ENCODE measurements at places on chromosomes 7 and 10.
A peak's percentile ranks its signal among the peaks of the same experiment; 100 is the strongest.

GRCh38 chr7:26153241-26153822, 1.3 kb downstream of the NFE2L3 start:
- DNase-seq: no peak

- no peak for DNase-seq
These were observed 10.1 kb downstream of the ELFN1 start for GRCh38 chr7:1679966-1680730.

GRCh38 chr10:112187527-112187926, 4.0 kb upstream of the GPAM start:
- no peak for DNase-seq

DNA sequence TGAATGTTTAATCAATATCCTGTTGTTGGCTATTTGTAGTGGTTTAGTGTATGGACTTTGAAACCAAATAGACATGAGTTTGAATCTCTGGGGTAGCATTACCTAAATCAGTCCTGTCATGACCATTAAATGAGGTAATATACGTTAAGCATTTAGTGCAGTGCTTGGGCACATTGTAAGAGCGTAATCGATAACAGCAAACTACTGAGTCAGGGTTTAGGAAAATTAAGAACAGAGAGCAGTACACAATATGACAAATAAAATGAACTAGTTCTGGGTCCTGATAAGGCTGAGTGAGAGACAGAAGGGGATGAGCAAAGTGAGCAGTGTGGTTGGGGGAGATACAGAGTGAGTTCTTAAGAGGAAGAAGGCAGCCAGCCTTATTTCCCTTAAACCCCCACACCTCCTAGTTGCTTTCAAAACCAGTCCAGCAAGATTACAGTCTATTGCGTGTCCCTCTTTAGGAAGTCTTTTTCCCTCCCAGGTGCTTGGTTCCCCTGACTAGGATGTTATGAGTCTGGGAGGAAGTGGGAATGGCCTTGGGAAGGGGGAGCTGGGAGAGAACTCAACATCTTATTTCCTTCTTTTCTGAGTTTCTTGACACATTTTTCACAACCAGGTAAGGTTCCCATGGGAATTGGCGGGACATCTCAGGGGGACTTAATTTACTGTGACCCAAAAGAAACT, 171.0 kb downstream of the SND1 start:
- DNase-seq: no peak

DNA sequence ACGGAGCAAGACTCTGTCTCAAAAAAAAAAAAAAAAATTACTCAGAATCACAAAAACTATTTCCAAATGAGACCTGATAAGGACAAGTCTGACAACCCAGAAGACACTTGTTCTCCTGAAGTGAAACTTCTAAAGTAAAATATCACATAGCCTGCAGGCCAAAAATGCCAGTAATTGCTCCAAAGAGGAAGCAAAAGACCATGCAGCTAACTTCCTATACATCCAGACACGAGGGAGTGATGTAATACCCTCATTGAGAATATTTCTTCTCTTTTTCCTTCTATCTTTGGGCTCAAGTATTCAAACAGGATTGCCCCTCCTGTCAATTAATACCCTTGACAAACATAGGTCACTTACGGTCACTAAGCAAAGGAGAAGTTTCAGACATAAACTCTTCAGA, 31.2 kb downstream of the ARMH3 start:
- no peak for DNase-seq

GRCh38 chr7:151757274-151757673, 119.6 kb downstream of the PRKAG2 start:
- DNase-seq: no peak

DNA sequence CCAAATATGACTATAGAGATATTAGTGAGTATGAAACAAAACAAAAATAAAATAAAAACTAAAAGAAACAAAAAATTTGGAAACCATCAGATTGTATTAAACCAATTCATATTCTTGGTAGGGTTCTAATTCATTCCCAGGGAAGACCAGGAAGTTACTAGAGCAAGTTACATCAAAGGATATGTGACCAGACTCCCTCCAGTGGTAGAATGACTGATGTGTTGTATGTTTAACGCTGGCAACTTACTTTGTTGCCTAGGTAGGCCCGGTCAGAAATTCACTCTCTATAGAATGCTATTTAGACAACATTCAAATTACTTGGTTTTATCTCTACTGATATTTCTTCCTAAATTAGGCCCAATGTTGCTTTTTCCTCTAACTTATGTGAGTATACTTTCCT, 5.2 kb downstream of the PHYHIPL start:
- DNase-seq: no peak

DNA sequence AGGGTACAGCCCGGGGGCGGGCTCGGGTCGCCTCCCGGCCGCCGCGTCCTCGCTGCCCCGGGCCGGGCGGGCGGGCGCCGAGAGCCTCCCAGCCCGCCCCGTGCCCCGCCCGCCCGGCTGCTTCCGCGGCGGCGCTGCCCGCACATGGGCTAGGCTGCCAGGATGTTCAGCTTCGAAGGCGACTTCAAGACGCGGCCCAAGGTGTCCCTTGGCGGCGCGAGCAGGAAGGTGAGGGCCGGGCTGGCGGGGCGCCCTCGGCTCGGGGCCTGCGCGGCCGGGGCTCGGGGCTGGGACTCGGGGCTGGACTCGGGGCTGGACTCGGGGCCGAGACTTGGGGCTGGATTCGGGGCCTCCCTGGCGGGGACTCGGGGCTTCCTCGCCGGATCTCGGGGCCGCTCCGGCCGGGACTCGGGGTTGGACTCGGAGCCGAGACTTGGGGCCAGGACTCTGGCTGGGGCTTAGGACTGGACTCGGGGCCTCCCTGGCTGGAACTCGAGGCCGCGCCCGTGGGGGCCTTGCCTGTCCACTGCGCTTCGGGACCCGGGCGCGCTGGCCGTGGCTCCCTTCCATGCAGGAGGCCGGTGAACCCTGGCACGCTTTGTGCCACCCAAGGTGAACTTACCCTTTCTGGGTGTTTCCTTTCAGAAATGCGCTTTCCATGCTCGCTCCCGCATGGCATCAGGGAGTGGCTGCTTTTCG, 534 bp downstream of the UBE3C start:
- DNase-seq: peak; percentile 62

DNA sequence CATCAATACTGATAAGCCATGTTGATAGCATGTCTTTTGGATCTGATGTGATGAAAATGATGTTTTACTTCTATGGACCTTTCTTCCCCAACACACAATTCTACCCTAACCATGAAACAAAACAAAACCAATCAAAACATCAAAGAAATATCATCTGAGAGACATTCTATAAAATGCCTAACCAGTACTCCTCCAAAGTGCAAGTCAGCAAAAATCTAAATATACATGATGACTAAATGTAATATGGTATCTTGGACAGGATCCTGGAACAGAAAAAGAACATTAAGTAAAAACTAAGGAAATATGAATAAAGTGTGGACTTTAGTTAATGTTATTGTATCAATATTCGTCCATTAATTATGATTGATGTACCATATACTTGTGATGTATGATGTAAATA, 625.1 kb downstream of the MAGI2 start:
- DNase-seq: no peak
